ENCODE measurements at places on chromosomes 4 and X.

- H3K27ac ChIP-seq = no peak overlapping the region
- H3K4me3 ChIP-seq = no peak overlapping the region
Measured at GRCh38 chr4:10925996-10926395, 241.4 kb upstream of the CLNK start.

- no peaks in the 10 kb centered on the region for H3K27me3 ChIP-seq
- H3K4me3 ChIP-seq = no peak overlapping the region
- H3K36me3 ChIP-seq = no peaks in the 10 kb centered on the region
- DNase-seq = no peak
- H3K4me1 ChIP-seq = no peaks in the 10 kb centered on the region
- H3K27ac ChIP-seq = no peak overlapping the region
Measured at GRCh38 chrX:13511241-13511943, 58.0 kb upstream of the EGFL6 start.

DNA sequence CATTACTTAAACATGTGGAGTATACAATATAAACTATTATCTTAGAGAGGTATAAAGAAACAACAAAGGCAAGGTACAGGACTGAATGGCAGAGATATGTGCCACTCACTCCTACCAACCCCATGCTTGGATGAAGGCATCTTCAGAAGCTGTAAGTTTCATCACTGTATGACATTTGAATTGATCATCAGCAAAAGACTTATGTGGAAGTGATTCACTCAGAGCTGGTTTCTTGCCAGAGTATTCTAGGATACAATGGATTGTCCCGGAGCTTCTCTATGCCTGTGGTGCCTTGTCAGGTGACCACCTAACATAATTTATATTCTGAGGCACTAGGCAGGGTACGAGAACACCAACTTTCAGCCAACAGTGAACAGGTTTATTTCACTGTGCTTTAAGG is 392.2 kb downstream of the PPP1R2C start:
- no peak overlapping the region for H3K27ac ChIP-seq
- H3K36me3 ChIP-seq = no peaks in the 10 kb centered on the region
- H3K27me3 ChIP-seq = no peaks in the 10 kb centered on the region
- no peak for DNase-seq
- H3K4me1 ChIP-seq = no peaks in the 10 kb centered on the region
- no peak overlapping the region for H3K4me3 ChIP-seq

- H3K27ac ChIP-seq = no peak overlapping the region
- H3K27me3 ChIP-seq = no peaks in the 10 kb centered on the region
- no peak overlapping the region for H3K4me3 ChIP-seq
- no peaks in the 10 kb centered on the region for H3K4me1 ChIP-seq
- H3K36me3 ChIP-seq = no peaks in the 10 kb centered on the region
Measured at GRCh38 chr4:116055857-116056827, 942.7 kb upstream of the NDST4 start.

- no peak overlapping the region for H3K4me3 ChIP-seq
- no peak overlapping the region for H3K27ac ChIP-seq
- DNase-seq = peak; percentile 46
- no peaks in the 10 kb centered on the region for H3K4me1 ChIP-seq
- no peaks in the 10 kb centered on the region for H3K27me3 ChIP-seq
- H3K36me3 ChIP-seq = no peaks in the 10 kb centered on the region
Measured at GRCh38 chr4:3285558-3286334, 7.1 kb upstream of the RGS12 start.

DNA sequence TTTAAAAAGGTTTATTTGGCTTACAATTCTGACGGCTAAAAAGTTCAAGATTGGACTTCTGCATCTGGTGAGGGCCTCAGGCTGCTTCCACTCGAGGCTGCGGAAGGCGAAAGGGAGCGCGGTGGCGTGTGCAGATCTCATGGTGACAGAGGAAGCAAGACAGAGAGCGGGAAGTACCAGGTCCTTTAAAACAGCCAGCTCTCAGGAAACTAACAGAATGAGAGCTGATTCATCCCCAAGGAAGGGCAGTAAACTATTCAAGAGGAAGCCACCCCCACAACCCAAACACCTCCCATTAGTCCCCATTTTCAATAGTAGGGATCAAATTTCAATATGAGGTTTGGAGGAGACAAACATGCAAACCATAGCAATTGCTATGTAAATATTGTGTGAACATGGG is 2144.2 kb upstream of the AGA start:
- no peak for DNase-seq
- no peaks in the 10 kb centered on the region for H3K4me1 ChIP-seq
- H3K27ac ChIP-seq = no peak overlapping the region

DNA sequence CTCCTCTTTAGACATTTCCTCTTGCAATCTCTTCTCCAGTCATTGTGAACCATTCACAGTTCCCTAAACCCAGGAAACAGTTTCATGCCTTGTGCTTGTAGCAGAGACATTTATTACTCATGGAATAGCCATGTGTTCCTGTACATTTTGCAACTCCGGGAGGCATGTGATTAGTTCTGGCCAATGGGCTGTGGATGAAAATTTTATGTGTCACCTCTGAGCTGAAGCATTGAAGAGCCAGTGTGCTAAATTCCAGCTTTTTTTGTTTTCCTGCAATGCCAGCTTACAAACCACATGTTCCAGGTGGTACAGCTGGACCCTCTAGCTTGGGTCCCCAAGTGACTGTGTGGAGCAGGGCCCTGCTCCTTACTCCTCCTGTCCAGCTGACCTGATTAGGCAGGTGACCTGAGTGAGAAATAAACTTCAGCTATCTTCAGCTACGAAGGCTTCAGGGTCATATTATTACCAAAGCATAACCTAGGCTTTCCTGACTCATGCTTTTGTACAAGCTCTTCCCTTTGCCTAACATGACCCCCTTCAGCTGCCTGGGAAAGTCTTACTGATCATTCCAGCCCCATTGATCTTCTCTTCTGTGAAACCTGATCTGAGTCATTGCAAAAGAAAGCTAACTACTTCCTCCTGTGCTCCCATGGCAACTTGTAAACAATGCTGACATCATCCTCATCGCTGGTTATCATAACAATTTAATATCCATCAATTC is 200.4 kb downstream of the PTTG2 start:
- peaks cover 10% of the 10 kb centered on the region for H3K4me1 ChIP-seq
- 0 out of 2 replicates have a peak, but pooled peaks cover 3% of the 10 kb centered on the region for H3K36me3 ChIP-seq
- DNase-seq = no peak

DNA sequence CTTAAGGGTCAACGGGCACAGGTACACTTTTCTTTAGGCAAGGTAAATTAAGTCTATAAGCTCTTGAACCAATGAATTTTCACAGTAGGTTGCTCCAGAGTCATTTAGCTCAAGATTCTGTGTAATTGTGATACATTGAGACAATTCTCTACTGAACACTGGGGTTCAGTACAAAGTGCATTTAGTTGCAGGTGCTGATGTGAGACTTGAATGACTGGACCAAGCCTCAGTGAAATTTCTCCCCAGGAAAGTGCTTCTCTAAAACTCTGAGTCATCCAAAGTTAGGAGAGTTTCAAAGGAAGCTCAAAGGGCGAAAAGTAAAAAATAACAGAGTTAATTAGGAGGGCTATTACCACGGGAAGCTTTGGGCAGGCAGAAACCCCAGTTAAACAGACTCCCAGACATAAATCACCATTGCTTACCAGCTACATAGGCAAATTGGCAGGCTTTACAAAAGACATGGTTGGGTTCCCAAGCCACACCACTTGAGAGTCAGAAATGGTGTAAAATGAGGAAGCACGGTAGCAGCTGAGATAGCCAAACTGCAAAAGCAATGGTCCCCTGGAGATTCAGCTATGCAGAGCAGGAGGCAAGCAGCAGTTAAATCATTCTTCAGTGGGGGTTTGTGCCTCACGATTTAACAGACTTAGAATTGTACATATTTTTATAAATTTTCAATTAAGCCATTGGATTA is 202.6 kb downstream of the PCDH19 start:
- no peaks in the 10 kb centered on the region for H3K4me1 ChIP-seq
- H3K36me3 ChIP-seq = no peaks in the 10 kb centered on the region
- DNase-seq = no peak

GRCh38 chr4:94342694-94343093 is at the start of gene HPGDS:
Gene HPGDS (minus strand): TSS chr4:94342836. CDS start chr4:94334629, 8,207 bp downstream.
- no peaks in the 10 kb centered on the region for H3K4me1 ChIP-seq
- no peaks in the 10 kb centered on the region for H3K36me3 ChIP-seq
- DNase-seq = no peak
- H3K27ac ChIP-seq = no peak within 1 kb of the TSS
- H3K4me3 ChIP-seq = no peak within 1 kb of the TSS
- no peaks in the 10 kb centered on the region for H3K27me3 ChIP-seq

- no peak overlapping the region for H3K27ac ChIP-seq
- H3K4me3 ChIP-seq = no peak overlapping the region
- H3K36me3 ChIP-seq = no peaks in the 10 kb centered on the region
- DNase-seq = no peak
- no peaks in the 10 kb centered on the region for H3K27me3 ChIP-seq
Measured at GRCh38 chr4:8044699-8045098, 105.0 kb upstream of the AFAP1 start.

- no peak for DNase-seq
- no peaks in the 10 kb centered on the region for H3K4me1 ChIP-seq
- no peak overlapping the region for H3K27ac ChIP-seq
- H3K27me3 ChIP-seq = no peaks in the 10 kb centered on the region
- no peak overlapping the region for H3K4me3 ChIP-seq
Measured at GRCh38 chrX:134761788-134762187, 103.5 kb upstream of the PLAC1 start.

GRCh38 chrX:28550331-28550872 is 36.8 kb upstream of the IL1RAPL1 start:
- no peaks in the 10 kb centered on the region for H3K4me1 ChIP-seq
- H3K4me3 ChIP-seq = no peak overlapping the region
- H3K27me3 ChIP-seq = no peaks in the 10 kb centered on the region
- H3K36me3 ChIP-seq = no peaks in the 10 kb centered on the region

DNA sequence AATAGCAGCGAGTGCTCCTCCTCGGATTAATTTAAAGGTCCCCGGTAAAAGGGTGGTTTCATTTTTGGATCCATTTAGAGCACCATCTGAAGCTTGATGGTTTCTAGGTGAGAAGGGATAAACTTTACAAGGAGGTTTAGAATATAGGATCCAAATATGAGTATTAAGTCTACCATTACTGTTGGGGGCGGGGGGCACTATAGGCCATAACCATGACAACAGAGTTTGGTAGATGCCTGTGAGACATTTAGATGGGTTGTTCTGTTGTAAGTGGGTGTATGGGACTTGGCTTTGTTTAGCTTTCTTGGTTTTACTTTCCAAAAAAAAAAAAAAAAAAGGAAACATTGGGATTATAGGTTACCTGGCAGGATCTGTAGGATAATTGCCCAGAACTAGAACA is 92.7 kb downstream of the TENT5D start:
- no peak for DNase-seq
- no peaks in the 10 kb centered on the region for H3K27me3 ChIP-seq
- H3K4me1 ChIP-seq = no peaks in the 10 kb centered on the region
- H3K4me3 ChIP-seq = no peak overlapping the region
- no peaks in the 10 kb centered on the region for H3K36me3 ChIP-seq

DNA sequence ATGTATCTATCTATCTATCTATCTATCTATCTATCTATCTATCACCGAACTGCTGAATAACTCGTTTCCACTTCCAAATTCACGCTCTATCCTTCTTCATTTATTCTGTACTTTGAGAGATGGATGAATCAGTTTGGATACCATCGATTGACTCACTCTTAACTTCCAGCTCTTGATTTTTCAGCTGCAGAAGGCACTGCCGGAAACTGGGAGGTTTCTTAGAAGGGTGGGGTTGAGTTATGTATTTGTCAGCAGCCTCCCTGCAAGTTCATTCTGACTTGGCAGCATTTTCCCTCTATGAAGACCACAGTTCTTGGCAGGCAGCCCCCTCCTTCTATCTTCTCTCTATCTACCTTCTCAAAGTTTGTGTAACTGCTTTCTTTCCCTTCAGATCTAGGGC is 112.0 kb upstream of the MAGEB18 start:
- no peak for DNase-seq
- no peaks in the 10 kb centered on the region for H3K27me3 ChIP-seq
- H3K4me3 ChIP-seq = no peak overlapping the region
- H3K27ac ChIP-seq = no peak overlapping the region
- H3K4me1 ChIP-seq = no peaks in the 10 kb centered on the region

DNA sequence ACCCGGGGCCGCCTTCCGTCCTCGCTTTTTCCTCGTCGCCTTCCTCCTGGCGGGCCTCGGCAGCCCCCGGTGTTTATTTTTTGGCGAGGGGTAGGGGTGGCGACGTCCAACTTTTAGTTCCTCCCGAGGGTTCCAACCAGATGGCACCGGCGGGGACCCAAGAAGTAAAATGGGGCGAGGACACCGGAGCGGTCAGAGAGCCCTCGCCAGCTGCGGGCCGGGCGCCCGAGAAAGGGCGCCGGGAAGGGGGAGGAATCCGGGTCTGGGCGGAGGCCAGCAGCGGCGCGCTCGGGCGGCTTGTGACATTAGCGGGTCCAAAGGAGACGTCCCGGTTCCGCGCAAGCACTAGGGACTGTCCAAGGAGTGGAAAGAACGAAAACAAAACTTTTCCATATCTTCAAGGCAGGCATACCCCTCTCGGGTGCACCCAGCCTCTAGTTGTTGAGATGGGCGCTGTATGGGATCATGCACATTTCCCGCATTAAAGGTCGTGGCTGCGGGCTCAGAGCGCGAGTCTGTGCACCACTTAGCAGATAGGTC is 691 bp upstream of the USP46 start:
- peak overlapping the region; percentile 61 for H3K4me3 ChIP-seq
- peak overlapping the region; percentile 62 for H3K27ac ChIP-seq
- peaks cover 4% of the 10 kb centered on the region for H3K27me3 ChIP-seq
- peaks cover 7% of the 10 kb centered on the region for H3K4me1 ChIP-seq

DNA sequence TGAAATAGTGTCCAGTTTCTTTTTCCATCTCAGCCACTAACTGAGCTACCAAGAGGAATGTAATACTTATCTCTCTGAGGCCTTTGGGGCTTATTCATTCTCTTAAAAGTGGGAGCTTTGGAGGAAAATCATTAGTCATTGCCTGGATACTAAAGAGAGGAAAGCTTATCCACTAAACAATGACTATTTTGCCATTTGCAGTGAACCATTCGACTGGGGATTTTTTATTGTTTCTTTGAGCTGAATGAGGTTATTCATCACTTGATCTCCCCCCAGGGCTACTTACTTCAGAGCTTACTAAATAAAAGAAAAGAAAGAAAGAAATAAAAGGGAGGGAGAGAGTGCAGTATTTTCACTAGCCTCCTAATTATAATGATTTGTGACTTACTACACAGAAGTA is 1329.5 kb upstream of the TENM3 start:
- H3K27ac ChIP-seq = no peak overlapping the region
- no peak overlapping the region for H3K4me3 ChIP-seq
- H3K36me3 ChIP-seq = no peaks in the 10 kb centered on the region
- no peaks in the 10 kb centered on the region for H3K4me1 ChIP-seq

GRCh38 chrX:155068165-155068564 is 2.8 kb downstream of the CMC4 start:
- no peak for DNase-seq
- no peaks in the 10 kb centered on the region for H3K36me3 ChIP-seq
- H3K4me3 ChIP-seq = no peak overlapping the region

Data from H1 (cell line).